ENCODE measurements at places on chromosomes 7 and 10.

DNA sequence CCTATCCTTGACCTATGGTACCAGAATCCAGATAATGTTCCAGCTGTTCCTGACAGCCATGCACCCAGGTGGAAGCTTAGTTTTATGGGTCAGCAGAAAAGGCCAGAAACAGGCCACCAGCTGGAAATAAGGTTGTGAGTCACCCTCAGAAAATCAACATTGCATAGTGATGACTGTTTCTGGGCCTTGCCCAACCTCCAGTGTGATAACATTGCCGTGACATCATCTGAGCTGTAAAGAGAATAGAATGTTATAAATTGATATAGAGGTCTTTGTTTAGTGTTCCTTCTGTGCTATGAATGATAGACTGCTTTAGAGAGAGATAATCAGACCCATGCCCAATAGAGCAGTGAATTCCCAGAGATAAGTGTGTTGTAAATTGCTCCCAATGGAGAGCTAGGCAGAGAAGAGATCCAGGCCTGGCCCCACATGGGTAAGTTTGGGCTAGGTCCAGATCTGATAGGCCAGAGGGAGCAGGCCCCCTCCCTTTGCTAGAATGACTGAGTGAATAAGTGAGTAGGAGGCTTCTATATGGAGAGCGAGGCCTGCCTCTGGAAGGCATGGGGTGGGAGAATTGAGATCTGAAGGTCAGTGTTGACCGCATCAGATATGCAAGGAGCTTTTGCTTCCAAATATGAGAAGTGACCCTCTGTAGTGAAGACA is 14.2 kb upstream of the HPS1 start:
- DNase-seq = no peak

DNA sequence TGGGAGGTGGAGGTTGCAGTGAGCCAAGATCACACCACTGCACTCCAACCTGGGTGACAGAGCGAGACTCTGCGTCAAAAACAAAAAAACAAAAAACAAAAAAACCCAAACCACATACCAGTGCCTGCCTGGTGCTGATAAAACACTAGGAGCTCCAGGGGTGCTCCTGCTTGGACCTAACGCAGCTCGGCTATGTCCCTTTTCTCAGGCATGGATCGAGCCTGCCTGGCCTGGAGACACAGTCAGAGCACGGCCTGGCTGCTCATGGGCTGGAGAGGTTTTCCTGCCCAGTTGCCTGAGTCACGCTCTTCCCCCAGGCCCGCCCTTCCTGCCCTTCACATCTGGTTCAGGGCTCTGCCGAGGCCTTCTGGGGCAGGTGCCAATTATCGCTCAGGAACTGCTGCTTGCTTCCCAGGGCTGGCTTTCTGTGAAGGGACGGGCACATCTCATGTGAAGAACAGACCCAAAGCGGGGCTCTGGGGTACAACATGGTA is 12.6 kb upstream of the NPFFR1 start:
- DNase-seq = no peak

DNA sequence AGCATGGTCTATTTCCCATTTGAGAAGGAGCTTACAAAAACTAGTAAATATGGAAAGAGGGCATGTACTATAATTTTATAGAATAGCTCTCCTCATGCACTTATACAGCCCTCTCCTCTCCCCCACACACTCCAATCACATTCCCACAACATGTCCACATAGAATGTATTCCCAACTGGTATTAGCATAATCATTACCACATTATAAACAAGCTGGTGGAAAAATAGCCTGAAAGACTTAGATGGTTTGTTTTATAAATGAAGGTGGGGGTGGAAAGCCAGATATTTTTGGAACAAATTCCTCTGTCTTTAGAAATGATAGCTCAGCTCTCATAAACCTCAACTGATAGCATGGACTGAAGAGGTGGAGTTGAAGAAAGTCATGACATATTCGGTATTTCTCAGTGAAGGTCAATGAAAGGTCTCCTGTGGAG is 410.1 kb downstream of the SUGCT start:
- no peak for DNase-seq

GRCh38 chr10:2592360-2593160 is 474.8 kb upstream of the PFKP start:
- no peak for DNase-seq

All from iPS DF 6.9 (cell line).